ENCODE measurements at places on chromosomes 7 and 10.
A peak's percentile ranks its signal among the peaks of the same experiment; 100 is the strongest.

- DNase-seq, result no peak
These were observed 176.9 kb upstream of the PRSS58 start for GRCh38 chr7:142434666-142435167.

GRCh38 chr7:4742051-4742573 is 33.3 kb upstream of the AP5Z1 start:
- DNase-seq, result peak; percentile 37

DNA sequence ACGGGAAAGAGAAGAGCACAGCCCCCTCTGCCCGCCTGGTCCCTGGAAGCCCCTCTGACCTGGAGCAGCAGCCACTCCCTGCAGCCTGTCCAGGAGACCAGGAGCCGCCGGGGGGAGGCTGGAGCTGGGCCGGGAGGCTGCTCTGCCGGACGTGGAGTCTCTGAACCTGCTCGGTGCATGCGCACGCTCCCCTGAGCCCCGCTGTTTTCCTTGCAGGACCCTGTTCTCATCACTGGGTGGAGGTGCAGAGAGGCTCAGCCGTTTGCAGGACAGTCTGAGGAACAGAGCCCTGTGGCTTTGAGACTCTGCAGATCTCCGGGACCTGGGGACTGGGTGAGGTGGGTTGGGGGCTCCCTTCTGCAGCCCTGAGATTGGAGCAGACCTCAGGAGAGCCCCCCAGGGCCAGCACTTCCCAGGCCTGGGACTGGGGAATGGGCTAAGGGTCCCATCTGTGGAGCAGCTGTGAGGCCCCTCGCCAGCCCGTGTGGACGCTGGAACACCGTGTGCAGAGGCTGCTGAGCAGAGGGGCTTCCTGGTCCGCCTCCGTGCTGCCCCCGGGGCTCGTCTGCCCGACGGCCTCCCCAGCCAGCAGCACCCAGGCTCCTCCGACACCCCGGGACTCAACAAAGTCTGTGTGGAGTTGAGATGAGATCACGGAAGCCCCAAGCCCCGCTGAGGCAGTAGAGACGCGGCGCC is 48.5 kb upstream of the ADGRA1 start:
- no peak for DNase-seq

GRCh38 chr7:42175834-42176723 is 60.9 kb downstream of the GLI3 start:
- no peak for DNase-seq

DNA sequence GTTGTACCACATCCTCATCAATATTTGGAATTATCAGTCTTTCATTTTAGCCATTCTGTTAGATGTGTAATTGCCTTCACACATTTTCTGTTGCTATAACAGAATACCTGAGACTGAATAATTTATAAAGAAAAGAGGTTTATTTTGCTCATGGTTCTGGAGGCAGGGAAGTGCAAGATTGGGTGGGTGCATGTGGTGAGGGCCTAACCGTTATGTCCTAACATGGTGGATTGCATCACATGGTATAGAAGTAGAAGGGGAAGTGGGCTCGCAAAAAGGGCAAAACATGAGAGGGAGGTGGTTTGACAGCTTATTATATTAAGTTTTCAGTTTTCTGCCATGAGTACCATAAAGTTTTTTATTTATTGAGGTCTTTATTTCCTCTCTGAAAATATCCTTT is 452.0 kb downstream of the ARL4A start:
- no peak for DNase-seq

- DNase-seq, result no peak
These were observed 50.1 kb upstream of the IFRD1 start for GRCh38 chr7:112400141-112400540.

DNA sequence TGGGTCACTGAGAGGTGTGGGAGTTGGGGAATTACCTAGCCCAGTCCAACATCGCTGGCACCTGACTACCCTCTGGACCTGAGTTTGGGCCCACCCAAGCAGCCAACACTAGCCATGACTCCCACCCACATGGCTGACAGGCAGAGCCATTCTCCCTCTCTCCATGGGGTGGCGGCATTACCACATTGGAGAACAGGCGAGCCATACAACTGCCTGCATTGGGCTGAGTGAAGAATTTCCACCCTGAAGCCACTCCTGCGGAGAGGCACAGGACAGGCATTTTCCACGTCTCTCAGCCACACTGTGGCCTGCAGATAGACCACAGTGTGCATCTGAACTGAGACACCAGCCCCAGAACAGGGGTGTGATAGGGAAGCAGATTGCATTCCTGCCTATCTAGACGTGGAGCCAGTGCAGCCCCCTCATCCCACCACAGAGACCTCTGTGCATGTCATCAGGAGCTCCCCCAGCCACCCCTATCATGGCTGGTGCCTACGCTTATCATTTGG is 58.2 kb upstream of the ANTXRL start:
- peak; percentile 80 for DNase-seq

- DNase-seq, result no peak
These were observed 13.4 kb upstream of the OR2A5 start for GRCh38 chr7:144035385-144035784.

GRCh38 chr10:45008524-45009161 is 7.9 kb downstream of the ZNF22 start:
- DNase-seq, result peak; percentile 31

- DNase-seq, result no peak
These were observed 50.6 kb downstream of the ABLIM1 start for GRCh38 chr10:114607358-114607998.

- DNase-seq, result no peak
These were observed 59.4 kb downstream of the MARCHF5 start for GRCh38 chr10:92350411-92350810.

- DNase-seq, result no peak
These were observed 1016.2 kb downstream of the LRMDA start for GRCh38 chr10:76447578-76447977.

DNA sequence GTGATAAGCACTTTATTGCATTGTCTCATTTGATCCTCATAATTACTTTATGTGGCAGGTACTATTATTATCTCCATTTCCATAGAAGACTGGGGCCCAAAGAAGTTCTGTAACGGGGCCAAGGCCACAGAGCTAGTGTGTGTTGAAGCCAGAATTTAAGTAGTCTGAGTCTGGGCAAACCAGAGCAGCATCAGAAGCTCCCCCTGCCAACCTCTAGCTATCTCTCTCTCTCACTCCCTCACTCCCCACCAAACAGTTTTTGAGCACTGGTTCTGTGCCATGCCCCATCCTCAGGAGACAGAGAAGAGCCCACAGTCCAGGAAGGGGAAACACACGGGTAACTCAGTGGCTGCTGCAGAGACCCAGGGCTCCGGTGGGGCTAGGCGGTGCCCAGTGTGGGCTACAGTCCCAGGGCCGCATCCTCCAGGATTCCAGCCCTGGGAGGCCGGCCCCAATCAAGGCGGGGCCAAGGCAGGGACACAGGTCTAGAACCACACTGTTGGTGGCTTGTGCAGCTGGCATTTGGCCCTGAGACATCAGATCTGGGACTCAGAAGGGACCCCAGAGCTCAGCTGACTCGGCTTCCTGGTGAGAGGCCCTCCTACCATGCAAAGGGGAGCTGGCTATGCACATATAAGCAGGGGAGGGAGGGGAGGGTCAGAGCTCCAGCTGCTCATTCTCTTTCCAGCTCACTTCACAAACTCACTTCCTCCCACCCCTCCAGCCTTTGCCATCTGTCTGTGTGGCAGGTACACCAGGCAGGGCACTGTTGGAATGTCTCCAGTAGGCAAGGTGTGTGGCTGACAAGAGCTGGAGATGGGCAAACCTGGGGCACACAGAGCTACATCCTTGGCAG is 34.4 kb downstream of the COL13A1 start:
- no peak for DNase-seq

DNA sequence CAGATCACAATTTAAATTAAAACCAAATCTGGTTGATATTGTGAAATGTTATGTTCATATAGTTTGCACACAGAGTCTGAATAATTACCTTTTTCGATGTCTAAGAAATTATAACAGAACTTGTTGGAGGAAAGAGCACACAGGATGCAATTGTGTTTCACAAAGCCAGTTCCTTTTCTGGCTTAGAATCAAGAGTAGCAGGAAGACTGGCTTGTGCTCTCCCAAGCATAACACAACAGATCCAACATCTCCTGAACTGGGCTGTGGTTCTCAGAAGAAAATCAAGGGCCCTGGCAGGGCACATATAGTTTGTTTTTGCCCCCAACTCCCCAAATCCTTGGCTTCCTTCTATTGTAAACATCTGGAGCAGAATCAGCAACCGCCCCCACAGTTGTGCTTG is 62.7 kb downstream of the LRRC4 start:
- DNase-seq, result no peak

GRCh38 chr10:103442031-103442461 is 10.1 kb downstream of the CALHM2 start:
- no peak for DNase-seq

DNA sequence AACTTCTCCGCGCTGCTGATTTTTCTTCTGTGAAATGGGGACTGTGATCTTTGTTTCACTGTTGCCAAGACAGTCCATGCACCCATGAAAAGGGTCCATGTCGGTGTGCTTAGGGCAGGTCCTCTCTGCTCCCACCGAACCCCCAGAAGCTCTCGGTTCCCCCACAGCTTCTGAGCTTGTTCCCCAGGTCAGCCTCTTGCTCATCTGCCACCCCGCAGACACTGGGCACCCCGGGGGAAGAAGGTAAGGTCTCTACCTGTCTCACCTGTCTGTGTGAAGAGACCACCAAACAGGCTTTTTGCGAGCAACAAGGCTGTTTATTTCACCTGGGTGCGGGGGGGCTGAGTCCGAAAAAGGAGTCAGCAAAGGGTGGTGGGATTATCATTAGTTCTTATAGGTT is 66.2 kb upstream of the NANOS1 start:
- no peak for DNase-seq

GRCh38 chr7:140512317-140513000 is 33.2 kb upstream of the MKRN1 start:
- DNase-seq, result peak; percentile 8

DNA sequence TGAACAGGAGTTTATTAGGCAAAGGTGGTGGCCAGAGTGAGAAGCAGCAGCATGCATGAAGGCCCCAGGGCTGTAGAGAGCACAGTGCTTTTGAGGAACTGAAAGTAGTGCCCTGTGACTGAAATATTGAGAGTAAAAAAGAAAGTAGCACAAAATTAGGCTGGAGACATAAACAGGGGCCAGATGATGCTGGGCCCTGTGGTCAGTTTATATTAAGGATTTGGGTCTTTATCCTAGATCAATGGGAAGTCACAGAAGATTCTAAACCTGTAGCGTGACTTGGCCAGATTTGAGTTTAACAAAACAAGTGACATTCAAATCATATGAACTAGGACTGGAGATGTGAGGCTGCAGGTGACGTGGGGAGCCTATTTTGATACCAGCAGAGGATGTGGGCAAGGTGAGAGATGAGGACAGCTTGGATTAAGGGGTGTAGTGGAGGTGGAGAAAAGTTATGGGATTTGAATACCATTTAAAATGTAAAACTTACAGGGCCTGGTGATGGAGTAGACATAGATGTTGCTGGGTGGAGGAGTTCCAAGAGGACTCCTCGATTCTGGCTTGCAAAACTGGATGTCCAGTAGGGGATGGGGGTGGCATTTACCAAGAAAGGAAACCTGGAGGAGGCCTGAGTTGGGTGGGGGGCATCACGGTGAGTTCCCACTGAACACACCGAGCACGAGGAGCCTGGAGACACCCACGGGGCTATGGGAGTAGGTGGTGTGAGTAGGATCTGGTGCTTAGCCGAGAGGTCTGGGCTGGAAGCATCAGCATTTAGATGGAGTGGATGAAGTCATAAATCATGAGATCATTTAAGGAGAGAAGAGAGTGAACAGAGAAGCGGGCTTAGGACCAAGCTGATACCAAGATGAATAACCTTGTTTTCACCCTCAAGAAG is 52.8 kb downstream of the HHEX start:
- DNase-seq, result no peak

- no peak for DNase-seq
These were observed 163.1 kb downstream of the PRKCQ start for GRCh38 chr10:6416892-6417512.

DNA sequence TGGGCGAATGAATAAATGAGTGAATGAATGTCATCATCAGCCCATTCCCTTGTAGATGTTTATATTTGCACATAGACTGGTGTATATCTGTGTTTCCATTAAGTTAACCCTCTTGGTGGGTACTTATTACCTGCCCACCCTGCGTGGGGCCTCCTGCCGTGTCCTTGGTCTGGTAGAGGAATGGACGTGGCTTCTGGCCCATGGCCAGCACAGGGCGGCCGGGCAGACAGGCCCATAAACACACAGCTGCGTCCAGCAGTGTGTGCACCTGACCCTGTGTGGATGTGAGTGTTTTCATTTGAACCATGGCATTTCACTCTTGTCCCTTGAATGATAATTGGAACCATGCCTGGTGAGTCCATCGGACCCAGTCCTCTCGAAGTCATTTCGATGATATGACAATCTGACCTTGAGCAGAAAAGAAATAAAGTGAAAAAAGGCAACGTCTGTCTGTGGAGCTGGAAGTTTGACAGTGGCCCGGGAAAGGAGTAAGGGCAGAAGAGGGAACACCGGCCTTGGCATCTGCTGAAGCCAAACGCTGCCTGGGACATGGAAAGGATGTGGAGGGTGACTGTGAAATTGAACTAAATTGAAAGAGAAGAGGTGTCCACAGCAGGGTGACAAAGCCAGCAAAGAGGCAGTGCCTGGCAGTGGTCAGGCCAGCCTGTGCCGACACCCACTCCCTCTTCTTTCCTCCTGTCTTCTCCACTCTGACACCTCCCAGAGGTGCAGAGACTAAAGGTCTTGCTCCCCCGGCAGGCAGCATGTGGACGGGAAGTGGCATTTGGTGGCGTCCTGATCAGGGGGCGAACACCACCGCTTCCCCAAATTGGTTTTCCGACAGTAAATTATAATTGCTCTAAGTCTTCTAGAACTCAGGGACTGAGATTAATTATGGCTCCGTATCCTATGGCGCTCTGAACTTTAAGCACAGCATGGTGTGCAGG is 199.0 kb upstream of the ZMIZ1 start:
- no peak for DNase-seq

DNA sequence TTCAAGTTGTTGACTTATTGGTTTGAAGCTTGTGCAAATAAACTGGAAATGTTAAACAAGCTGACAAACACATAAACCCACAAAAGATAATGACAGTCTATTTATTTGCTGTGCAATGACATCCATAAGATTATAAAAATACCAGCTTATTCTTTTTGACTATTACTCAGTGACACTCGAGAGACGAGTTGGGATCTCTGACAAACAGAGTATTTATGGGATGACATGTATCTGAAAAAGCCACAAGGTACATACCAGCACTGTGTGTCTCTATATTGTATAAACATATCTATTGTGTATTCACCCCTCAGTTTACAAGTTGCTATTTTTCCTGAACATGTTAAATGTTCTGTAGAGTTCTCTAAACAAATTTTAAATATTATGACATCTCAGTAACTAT is 88.9 kb downstream of the CHRM2 start:
- DNase-seq, result no peak

- peak; percentile 5 for DNase-seq
These were observed 167.0 kb upstream of the CDK1 start for GRCh38 chr10:60611291-60611747.

Data from activated CD8-positive, alpha-beta T cell treated with anti-CD3 and anti-CD28 coated beads for 36 hours (primary cell).